ENCODE measurements at places on chromosomes 12 and 14.

DNA sequence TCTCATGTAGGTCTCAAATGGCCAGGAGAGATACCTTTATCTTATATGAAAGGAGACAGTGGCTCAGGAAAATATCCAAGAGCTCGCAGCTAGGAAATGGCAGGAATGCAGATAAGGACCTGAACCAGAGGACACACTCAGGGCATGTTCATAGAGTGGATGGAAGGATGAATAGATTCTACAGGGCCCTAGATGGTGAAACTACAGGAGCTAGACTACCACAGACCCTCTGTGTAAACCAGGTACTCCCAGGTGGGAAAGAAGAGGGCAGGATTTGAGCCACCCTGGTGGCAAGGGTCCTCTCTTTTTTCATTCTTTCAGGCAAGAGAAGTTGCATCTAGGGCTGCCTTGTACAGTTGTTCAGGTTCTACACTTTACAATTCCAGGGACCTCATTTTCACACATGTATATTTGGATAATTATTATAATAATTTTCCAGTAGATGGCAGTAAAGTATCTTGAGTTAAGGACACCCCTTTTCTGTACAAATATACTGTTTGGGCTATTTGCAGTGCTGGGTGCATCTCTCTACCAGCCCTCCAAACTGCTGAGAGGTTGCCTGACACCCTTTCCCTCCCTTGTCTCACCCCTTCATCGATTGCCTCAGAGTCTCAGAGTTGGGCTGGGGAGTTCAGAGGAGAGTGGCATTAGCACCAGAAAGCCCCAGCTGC is 10.5 kb upstream of the ZDHHC22 start:
- no peak for DNase-seq

DNA sequence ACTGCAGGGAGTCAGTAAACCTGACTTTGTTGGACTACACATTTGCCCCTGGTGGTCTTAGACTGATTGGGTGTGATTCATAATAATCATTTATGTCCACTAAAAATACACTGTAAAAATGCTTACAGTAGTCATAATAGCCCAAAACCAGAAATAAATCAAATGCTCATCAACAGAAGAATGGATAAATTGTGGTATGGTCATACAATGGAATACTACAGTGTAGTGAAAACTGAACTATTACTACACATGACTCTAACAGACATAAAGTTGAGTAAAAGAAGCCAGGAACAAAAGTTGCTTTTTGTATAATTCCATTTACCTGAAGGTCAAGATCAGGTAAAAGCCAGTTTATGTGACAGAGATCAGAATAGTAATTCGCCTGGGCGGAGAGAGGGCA is 57.2 kb upstream of the CDKL1 start:
- DNase-seq = no peak

GRCh38 chr12:109291521-109292341 is 17.4 kb downstream of the FOXN4 start:
- DNase-seq = no peak

- DNase-seq = no peak
These were observed 38.1 kb upstream of the NPAS3 start for GRCh38 chr14:32900547-32900946.

- DNase-seq = no peak
These were observed 1086.5 kb downstream of the SLC6A15 start for GRCh38 chr12:83826112-83826511.

DNA sequence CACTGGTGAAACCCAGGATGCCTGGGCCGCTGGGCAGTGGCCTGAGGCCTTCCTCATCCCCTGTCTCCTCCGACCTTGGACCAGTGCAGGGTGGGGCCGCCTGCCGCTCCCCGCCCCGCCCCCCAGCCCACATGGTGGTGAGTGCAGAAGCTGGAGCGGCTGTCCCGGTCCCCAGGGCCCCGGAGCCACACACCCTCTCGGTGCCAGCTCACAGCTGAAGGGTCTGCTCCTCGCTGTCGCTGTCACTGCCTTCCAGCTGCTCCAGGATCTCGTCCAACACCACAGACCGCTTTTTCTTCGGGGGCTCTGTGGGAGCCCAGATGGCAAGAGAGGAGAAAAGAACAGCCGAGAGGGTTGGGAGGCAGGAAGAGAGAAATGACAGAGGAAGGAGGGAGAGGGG is 143.1 kb downstream of the RBM19 start:
- DNase-seq = no peak

DNA sequence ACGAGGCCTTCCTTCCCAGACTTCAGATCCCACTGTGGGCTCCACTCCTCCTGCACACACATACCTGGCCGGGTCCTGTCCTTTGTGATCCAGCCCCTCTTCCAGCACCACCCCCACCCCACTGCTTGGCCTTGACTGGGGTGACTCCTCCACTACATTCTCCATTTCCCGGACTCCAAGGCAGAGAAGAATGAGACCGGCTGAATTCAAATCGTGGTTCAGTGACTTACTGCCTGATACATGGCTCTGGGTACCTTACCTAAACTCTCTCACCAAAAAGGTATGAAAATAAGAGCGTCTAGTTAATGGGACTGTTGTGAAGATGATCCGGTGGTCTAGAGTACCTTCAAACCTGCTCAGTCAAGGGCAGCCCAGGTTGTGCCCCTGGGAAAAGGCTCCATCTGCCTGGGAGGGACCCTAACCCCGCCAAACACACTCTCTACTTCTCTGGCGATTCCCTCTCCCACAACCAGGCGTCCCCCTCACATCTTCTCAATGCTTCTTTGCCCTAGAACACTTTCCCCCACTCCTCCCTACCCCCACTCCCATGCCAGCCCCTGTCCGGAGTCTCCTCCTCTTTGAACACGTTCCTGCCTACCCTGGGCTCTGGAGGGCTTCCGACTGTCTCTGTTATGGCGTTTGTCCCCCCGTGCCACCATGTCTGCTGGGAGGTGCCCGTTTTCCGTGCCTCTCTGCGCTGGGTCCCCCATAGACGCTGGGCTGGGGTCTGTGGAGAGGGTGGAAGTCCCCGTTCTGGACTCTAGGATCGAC is 1.5 kb upstream of the ZBTB42 start:
- DNase-seq = no peak

- DNase-seq = no peak
These were observed 21.3 kb downstream of the MOK start for GRCh38 chr14:102283631-102284129.

DNA sequence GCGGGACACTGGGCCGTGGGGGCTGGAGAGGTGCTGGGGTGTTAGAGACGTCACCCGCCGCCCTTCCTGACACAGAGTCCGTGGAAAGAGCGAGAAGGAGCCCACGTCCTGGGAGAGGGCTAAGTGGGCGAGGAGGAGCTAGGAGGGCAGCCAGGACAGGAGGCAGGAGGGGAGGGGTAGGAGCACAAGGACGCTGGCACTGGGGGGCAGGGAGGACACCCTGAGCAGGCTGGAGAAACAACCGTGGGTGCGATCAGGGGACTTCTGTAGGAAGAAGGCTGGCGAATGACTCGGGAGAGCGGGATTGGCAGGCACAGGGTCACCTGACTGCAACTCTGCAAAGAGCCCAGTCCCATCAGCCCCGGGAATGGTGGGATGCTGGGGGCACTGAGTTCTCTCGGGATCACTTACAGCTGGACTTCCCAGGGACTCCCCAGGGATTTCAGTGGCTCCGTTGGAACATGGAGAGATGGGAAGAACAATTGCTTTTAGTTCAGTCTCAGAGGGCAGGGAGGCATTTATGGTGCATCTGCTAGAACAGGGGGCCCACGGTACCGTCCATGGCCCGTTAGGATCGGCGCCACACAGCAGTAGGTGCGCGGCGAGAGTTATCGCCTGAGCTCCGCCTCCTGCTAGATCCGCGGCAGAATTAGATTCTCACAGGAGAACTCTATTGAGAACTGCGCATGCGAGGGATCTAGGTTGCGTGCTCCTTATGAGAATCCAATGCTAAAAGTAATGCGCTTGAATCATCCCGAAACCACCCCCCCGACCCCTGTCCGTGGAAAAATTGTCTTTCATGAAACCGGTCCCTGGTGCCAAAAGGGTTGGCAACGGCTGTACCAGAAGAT is 24.3 kb downstream of the UBR7 start:
- DNase-seq = no peak

- DNase-seq = no peak
These were observed 2.6 kb downstream of the WNK1 start for GRCh38 chr12:754851-755562.

- no peak for DNase-seq
These were observed 7.8 kb downstream of the TRAF3 start for GRCh38 chr14:102784892-102785594.

DNA sequence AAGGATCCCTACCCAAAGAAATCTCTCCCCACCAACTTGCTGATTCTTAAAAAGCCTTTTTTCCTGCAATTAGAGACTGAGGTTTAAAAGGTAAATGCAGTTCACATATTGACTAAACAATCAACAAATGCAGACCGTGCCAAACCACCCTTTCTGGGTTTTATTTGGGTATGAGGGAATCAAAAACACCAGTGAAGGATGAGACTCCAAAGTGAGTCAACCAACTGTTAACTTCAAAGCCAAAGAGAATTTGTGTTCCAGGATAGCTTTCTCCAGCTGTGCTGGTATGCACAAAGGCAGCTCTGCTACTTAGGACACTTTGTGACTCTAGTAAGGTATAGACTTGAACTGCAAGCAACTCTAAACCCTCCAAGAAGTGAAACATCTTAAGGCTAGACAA is 39.4 kb downstream of the RPS29 start:
- DNase-seq = no peak

- DNase-seq = no peak
These were observed 81.8 kb upstream of the STAC3 start for GRCh38 chr12:57332646-57333312.

DNA sequence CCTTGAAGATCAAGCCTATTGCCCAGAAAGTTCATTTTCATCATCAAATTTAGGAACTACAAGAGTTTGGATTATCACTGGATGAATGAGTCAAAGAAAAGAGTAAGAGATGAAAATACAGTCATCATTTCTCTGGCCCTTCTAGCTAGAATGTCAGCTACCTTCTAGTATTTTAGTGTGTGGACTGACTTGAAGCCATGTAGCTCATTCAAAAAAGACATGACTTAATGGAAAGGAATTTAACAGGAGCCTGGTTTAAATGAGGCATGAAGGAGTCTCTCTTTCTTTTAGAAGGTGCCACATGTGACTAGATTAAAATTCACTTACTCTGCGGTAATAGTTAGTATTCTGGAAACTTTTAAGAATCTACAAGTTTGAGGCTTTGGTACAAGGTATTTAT is 7.1 kb downstream of the PTHLH start:
- DNase-seq = no peak

GRCh38 chr14:66378712-66379505 is 107.3 kb upstream of the CCDC196 start:
- DNase-seq = no peak

DNA sequence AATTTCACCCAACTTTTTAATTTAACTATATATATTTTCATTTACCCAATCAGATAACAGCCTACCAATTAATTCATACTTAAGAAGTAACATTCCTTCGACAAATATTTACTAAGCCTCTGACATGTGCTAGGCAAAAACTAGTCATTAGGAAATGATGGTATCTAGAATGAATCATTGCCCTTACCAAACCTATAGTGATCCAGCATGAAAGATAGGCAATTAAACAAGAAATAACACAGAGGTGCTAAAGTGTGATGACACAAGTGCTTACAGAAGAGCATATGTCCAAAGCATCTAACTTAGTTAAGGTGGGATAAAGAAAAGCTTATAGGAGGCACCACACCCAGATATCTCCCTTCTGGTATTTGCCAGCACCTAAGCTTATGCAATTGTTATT is 166.5 kb upstream of the RASSF8 start:
- DNase-seq = no peak

GRCh38 chr12:21559855-21560569 is 33.9 kb downstream of the SPX start:
- no peak for DNase-seq

DNA sequence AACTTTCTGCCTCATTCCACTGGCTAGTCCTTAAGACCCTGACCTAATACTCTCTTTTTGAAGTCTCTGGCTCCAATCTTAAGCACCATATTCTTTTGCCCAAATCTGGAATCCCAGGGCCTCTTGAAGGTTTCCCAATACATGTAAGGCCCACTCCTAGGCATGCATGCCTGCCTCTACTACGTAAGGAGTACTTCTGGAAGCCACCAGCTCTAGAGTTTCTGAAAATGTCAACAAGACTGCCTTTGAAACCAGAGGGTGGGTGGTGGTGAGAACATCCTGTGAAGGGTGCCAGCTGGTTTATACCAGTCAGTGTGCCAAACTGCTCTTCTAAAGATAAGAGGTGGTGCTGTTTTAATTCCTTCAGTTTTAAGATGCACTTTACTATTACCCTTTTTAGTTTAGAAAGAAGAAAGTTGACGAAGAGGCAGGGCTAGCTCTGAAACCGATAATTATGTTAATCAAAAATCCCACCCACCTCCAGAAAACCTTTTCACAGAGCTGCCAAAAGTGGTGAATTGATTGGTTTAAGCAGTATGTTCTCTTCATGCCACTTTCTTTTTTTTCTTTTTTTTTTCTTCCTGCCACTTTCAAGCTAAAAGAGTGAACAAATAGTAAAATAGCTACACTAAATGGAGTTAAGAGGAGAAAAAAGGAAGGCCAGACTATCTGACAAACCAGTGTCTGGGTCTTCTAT is 8.7 kb upstream of the WDR89 start:
- no peak for DNase-seq

- DNase-seq = no peak
These were observed 381.3 kb downstream of the TMTC2 start for GRCh38 chr12:83067981-83068380.

- no peak for DNase-seq
These were observed 39.6 kb downstream of the CHST11 start for GRCh38 chr12:104496336-104496735.

GRCh38 chr14:98325761-98326160 is 946.2 kb downstream of the BCL11B start:
- DNase-seq = no peak

- DNase-seq = no peak
These were observed 60.0 kb downstream of the AACS start for GRCh38 chr12:125125271-125125670.

- DNase-seq = no peak
These were observed 198.1 kb upstream of the DIO3 start for GRCh38 chr14:101363261-101363555.

GRCh38 chr14:58731465-58732293 is 93.9 kb downstream of the DACT1 start:
- no peak for DNase-seq

- no peak for DNase-seq
These were observed 89.7 kb downstream of the ESRRB start for GRCh38 chr14:76465664-76466063.

DNA sequence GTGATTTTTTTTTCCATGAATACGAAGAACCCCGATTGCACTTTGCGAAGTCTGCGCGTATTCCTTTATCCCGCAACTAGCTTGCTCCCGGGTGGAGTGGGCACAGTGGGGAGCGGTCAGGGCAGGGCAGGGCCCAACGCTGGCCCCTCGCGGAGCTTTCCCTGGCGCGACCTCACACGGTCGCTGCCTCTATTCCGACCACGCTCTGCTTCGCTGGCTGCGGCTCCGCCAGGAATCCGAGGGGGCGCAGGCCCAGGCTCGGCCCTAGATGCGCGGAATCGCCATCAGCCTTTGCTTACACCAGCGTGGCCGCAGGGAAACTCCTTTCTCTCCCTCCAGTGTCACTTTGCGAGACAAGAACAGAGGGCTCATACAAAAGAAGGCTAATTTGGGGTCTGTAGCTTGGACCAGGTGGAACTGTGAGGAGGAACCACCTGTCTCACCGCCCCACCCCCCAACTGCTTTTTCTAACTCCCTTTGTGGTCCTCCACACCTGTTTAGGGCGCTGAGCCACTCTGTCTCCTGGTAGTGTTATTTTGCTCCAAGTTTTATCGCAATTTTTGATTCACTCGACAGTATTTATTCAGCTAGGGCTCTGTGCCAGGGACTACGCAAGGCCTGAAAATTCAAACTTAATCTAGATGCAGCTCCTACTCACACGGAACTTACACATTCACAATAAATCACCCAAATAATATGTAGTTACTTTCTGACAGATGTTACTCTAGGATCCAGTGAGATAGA is 3.1 kb upstream of the NKX2-1 start:
- no peak for DNase-seq

All from stimulated activated CD4-positive, alpha-beta T cell treated with anti-CD3 and anti-CD28 coated beads, Interleukin-1b, Interleukin-23, amount 100 ng/mL, for 1 hour (primary cell).